ENCODE measurements at places on chromosomes 5 and 9.

DNA sequence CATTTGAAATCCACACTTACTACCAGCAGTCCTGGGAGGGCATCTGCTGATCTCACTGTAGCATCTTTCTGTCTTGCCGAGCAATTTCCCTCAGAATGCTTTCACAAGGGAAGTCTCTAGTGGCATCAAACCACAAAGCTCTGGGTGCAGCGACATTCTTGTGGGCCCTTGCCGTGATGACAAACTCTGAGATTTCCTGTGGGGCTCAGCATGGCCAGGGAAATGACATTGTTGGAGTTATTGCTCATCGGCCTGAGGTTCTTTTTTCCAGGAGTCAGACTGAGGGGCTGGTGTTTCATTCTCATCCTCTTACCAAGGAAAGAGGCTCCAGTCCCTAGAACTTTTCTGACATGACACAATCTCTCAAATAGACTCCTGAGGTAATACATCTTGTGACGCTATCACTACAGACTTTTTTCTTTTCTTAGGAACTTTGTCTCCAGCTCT lies 51.4 kb downstream of the PFDN1 start:
- peak; percentile 99 for DNase-seq

GRCh38 chr9:134914501-134914834 lies 3.2 kb downstream of the FCN1 start:
- no peak for DNase-seq

GRCh38 chr5:157513182-157513581 lies 53.2 kb downstream of the NIPAL4 start:
- DNase-seq: no peak

- DNase-seq: no peak
Measured at GRCh38 chr5:43643327-43643726, 40.3 kb downstream of the NNT start.

GRCh38 chr5:54120473-54120872 lies 189.9 kb downstream of the ARL15 start:
- no peak for DNase-seq

GRCh38 chr9:100587375-100587774 lies 9.5 kb downstream of the CAVIN4 start:
- DNase-seq: peak; percentile 67

DNA sequence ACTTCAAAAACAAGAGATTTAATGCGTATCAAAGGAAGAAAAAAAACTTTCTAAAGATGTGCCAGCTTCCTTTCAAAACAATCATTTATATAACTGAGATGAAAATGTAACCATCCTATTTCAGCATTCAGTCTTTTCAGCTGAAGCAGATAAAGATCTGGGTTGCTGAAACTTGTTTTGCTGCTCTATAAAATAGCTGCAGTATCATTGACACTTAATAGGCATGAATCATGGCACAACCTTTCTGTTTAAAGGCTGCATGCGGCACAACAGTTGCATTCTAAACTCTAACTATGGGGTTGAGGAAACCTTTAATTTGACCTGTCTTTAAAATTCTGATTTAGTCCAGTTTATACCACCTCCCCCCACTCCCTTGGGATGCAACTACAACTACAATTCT lies 196.7 kb downstream of the MPDZ start:
- no peak for DNase-seq

DNA sequence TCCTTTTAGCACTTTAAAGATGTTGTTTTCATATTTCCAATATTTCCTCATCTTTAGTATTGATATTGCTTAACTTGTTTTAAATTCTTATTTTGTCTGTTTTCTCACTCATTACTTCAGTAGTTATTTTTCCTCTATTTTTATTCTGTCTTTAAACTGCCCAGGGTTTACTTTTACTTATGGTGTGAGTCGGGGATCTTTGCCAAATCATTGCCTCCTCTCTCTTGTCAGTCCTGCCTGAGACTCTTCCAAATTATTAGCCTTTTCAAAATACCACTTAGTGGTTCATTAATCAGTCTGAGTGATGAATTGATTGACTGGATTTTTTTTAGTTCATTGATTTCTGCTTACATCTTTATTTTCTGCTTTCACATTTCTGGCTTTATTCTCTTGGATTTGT lies 72.9 kb downstream of the SH3GL2 start:
- DNase-seq: no peak

- no peak for DNase-seq
Measured at GRCh38 chr9:84174486-84174885, 166.1 kb downstream of the SLC28A3 start.

DNA sequence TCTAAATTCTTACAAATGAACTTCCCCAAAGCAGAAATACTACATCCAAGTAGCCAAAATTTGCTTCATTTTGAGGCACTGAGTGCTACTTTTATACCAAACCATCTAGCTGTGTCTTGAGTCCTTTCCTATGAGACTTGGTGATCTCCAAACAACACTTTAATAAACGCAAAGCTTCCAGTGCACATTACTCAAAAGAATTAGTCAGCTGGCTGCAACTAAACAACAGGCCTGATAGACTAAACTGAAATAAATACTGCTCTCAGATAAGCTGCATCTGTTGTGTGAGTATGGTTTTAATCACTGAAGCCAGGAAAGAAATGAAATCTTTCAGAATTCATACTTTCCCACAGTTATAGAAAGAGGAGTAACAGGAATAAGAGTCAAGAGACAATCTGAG lies 80.3 kb downstream of the VCAN start:
- no peak for DNase-seq

GRCh38 chr5:178209334-178210072 lies 5.2 kb downstream of the HNRNPAB start:
- no peak for DNase-seq

DNA sequence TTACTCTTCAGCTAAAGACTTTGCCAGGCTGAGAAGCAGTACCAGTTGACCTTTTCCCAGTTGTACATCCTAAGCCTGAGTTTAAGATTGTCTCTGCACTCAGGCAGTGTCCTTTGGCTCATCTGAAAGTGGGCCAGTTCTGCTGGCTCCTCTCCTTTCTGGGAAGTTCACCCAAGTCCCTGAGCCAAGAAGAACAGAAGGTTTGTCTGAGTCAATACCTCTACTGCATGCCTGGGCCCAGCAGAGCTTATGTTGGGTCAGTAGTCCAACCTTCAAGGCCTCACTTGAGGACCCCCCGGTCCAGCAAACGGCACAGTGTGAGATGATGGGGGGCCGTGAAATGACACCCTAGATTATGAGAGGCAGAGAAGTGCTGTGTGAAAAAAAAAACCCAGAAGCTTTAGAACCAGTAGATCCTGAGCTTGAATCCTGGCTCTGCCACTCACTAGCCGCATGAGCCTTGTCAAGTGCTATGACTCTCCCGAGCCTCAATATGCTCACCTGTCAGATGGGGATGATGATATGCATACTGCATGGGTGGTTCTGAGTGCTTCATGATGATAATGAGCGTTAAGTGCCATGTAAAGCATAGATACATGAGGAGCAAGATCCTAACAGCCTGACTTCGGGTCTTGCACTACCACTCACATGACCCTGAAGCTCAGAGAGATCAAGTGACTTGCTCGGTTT lies 156.0 kb downstream of the MACROH2A1 start:
- DNase-seq: no peak

DNA sequence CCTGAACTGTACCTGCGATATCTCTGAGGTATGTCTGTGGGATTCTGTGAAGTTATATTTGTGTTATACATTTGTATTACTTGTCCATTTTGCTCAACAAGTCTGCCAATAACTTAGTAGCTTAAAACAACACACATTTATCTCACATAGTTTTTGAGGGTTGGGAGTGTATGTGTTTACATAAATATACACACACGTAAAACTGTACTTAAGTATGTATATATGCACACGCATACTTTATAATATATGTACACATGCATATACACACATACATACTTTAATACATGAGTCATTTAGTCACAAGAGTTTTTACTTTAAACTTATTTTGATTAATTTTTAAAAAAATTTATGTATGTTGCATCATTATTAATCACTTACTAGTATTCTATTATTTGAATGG lies 205.9 kb upstream of the EDIL3 start:
- no peak for DNase-seq

- DNase-seq: no peak
Measured at GRCh38 chr5:36765876-36766275, 110.7 kb upstream of the NIPBL start.

- DNase-seq: no peak
Measured at GRCh38 chr9:84875193-84875592, 205.7 kb downstream of the NTRK2 start.

DNA sequence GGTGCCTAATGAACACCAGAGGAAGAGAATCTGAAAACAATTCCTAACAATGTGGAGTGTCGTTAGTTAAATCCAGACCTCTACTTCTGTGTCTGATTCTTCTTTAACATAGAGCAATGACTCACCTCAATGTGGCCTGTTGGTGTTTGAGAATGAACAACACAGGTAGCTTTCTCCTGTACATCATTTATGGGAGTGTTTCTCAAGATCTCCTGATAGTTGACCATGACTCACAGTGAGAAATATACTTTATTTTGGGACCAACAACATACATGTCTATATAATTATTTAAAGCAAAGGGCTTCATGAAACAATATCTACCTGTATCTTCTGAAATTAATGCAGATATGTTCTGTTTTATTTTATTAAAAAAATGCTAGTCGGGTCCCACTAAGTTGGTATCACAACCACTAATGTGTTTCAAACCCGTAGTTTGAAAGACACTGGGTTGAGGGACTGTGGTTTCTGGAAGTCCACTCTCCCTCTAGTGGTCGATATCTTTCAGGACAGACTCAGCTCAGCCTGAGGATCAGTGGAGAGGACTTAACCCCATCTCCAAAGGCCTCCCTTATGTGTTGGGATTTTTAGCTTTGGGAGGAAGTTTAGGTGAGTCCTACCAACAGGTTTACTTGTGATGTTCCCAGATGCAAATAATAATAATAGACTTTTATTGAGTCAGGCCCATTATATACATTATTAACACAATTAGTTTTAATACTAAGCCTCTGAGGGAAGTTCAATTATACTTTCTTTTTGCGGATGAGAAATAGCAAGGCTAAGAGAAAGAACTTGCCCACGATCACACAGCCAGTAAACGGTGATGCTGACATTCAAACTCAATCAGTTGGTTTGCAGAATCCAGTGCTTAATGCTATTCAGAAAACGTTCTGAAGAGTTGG lies 70.0 kb upstream of the KLF9 start:
- peak; percentile 69 for DNase-seq

GRCh38 chr9:34047864-34048726 lies 592 bp downstream of the UBAP2 start:
- DNase-seq: no peak

DNA sequence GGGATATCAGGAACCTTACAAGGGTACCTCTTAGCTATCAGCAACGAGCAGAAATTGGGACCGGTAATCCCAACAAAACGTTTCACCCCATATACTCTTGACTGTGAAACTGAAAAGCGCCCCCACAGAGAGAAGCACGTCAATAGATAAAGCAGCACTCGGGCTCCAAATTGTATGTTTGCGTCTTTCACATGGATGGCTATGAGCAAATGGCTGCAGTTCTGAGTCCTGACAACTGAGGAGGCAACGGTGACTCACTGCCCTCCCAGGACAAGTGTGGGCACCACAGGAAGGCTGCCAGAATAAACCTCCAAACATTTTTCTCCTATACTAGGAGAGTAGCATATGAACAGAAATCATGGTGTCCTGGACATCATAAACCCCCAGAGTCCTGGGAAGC lies 36.6 kb downstream of the SEMA4D start:
- no peak for DNase-seq

- DNase-seq: no peak
Measured at GRCh38 chr5:42620579-42621216, 135.9 kb upstream of the CCDC152 start.

DNA sequence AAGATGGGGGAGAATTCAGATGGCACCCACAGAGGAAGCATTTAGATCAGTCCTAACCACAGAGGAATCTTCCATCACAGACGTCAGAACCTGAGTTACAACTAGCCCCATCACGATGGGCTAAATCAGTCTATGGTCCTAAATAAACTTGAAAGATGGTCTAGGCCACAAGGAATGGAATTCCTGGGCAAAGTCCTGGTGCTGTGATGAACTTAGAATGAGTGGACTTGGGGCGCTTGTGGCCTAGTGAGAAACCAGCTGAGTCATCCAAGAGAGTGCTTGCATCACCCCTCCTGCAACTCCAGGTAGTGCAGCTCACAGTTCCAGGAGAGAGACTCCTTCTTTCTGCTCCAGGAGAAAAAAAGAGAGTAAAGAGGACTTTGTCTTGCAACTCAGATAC lies 722.9 kb upstream of the RGMB start:
- DNase-seq: no peak

DNA sequence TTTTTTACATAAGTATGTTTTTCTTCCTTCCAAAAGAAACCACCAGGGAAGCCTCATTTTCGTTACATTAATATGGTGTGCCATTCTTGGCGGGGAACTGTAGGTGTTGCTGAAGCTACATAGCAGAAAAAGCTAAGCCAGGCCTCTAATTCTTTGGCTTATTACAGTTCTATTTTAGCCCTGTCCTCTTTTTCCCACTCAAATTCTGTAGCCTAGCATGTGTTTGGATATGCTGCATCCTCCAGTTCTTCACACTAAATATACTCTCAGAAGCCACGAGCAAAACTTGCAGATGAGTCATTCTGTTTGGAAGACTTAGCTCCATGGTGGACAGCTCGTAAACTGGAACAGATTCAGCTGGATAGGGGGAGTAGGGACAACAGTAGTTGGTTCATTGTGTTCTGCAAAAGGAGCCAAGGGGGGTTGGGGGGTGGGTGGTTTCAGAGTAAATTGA lies 369.4 kb downstream of the TMEM161B start:
- DNase-seq: peak; percentile 65

DNA sequence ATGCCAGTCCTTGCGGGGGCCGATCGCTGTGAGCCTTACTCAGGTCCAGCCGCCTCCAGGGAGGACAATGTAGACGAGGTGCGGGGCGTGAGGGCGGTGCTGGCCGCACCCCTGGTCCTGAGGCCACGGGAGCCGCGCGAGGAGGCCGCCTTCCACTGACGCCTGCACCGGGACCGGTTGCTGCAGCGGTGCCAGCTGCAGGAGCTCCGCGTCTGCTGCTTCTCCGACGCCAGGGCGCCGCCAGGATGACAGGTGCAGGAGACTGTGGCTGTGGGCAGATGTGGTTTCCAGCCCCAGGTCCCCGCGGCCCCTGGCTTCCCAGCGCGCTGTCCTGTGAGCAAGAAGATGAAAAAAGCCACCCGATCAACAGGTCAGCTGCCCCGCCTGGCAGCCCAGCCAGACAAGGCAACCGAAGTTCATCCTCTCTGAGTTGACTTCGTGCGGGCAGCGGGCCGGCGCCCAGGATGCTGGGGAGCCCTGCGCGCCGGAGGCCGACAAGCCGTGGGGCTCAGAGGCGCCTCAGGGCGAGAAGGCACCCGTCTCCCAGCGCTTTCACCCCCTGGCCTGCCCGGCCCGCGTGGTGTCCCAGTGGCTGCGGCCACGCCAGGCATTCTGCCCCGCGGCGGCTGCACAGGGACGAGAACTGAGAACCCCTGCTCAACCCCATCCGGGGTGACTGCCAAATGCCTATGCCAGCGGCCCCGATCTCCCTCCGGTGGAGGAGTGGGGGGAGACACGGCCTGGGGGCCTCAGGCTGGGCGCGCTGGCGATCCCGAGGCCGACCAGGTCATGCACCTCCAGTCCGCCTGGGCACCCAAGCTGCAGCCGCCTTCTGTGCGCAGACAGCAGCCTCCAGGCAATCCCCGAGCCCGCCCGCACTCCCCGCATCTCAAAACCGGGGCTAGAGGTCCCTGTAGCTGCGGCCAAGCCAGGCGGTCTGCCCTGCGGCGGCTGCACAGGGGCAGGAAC lies 43.4 kb upstream of the BICD2 start:
- no peak for DNase-seq
